NCI-H2107 (cell line): ENCODE measurements at places on chromosomes 11 and 22.

DNA sequence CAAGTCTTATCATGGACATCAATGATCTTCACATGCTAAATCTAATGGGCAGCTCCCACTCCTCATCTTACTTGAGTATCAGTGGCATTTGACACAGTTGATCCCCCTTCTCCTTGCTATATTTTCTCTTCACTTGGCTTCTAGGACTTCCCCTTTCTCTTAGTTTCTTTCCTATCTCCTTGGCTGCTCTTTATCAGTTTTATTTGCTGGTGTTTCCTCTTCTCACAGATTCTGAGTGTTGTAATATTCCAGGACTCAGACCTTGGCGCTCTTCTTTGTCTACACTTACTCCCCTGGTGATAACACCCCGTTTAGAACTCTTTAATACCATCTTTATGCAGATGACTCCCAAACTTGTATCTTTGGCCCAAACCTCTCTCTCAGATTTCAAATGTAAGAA lies 33.9 kb upstream of the RASSF10 start:
- no peak for DNase-seq

DNA sequence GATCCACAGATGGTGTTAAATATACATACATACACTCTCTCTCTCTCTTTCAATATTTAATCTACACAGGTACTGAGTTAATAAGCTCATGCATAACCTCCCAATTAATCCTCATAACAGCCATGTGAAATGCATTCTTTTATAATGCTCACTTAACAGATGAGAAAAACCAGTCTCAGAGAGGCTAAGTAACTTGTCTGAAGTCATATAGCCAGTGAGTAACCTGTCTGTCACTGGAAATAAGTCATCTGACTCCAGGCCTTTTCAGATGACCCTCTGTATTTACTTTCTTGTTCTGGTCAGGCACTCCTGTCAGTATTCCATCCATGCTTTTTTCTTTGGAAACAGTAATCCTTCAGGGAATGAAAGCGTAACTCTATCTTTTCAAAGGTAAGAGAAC lies 594.0 kb upstream of the TENM4 start:
- DNase-seq: no peak

- DNase-seq: no peak
Observed at GRCh38 chr11:110097459-110098012, 4.3 kb downstream of the ZC3H12C start.

DNA sequence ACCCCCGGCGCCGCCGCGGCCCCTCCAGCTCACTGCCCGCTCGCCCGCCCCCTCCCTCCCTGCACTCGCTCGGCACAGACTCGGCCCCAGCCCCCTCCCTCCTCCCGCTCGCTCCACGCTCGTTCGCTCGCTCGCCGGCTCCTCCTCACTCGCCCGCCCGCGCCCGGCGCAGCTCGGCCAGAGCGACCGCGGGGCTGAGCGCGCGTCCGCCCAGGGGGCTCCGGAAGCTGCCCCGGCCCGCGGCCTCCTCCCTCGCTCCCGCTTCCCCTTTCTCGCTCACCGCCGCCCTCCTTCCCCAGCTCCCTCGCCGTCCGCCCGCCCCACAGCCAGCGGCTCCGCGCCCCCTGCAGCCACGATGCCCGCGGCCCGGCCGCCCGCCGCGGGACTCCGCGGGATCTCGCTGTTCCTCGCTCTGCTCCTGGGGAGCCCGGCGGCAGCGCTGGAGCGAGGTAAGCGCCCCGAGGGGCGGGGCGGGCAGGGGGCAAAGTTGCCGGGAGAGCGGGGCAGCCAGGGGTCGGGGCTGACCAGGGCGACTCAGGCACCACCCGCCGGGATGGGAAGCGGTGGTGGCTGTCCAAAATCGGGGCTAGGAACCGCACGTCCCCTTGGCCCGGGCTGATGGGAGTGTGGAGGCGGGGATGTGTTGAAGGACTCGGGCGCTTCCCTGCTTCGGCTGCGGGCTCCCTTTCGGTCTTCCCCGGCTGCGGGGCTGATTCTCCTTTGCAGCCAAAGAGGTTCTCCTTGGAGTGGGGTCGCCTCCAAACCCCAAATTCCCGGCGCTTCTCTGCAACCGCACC lies at the start of gene SEZ6L:
TSS of gene SEZ6L (plus strand) at position 148 of the 797 bp plus-strand sequence. CDS start at position 356, 208 bp downstream.
- DNase-seq: no peak

GRCh38 chr22:33372875-33373274 lies 314.7 kb upstream of the SYN3 start:
- DNase-seq: no peak

DNA sequence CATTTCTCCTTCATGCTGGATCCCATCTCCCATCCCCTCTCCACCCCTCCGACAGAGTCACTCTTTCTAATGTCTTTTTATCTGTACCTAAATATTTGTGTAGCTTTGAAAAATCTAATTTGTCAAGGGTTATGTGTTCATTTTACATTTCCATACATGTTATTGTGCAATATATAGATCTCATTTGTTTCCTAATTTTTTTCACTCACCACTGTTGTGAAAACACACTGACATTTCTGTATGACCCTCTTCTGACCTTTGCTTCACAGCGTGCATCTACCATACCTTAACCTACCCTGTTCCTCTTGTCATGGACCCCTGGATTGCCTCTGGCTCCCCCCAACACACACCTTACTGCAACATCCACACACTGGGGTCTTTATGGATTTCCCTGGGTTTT lies 942.9 kb downstream of the TBC1D22A start:
- no peak for DNase-seq

DNA sequence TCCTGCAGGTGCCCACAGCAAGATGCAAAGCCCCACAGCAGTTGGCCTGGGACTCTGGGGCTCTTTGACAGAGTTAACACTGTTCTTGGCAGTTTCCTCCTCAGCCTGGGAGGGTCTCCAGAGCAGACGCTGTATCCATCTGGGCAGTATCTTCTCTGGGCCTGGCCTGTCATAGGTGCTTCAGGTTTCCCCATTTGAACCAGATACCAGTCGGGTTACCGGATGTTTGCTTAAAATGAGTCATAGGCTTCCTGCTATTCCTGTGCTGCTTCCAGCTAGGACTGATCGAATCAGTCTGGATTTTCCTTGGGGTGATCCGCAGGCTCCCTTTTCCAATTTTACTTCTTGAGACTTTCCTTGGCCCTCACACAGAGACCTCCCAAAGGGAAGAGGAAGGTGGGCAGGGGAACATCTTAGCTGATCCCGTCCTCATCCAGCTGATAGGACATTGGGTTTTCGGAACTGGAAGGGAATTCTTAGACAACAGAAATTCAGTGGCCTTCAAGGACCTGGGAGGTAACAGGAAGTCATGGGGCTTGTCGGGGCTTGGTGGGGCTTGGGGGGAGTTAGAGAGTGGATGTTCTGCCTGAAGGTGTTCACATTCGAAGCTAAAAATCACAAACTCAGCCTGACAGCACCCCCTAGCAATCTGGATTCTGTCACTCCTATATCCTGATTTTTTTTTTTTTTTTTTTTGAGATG lies 2.4 kb upstream of the RANGAP1 start:
- DNase-seq: no peak

- peak; percentile 8 for DNase-seq
Observed at GRCh38 chr11:96464700-96465307, 75.0 kb downstream of the JRKL start.

GRCh38 chr22:42208362-42208761 lies 62.1 kb downstream of the TCF20 start:
- no peak for DNase-seq

DNA sequence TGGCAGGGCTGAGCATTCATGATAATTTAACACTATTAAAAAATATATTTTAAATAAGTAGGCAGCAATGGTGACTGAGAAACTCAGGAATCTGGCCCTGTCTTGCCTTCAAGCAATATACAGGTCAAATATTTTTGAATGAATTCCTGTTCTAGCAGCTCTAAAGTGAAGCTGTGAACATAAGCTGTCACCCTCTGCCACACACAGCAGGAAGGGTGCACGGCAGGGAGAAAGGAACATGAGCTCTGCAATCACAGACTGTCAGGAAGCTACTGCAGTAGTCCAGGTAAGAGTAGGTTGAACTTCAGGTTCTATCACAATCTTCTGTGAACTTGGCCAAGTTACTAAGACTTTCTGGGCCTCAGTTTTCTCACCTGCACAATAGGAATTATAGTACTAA lies 114.8 kb downstream of the SERGEF start:
- DNase-seq: no peak

GRCh38 chr11:60813324-60813723 lies 28.2 kb downstream of the MS4A10 start:
- DNase-seq: no peak
